ENCODE measurements at places on chromosomes 4 and X.
A peak's percentile ranks its signal among the peaks of the same experiment; 100 is the strongest.

DNA sequence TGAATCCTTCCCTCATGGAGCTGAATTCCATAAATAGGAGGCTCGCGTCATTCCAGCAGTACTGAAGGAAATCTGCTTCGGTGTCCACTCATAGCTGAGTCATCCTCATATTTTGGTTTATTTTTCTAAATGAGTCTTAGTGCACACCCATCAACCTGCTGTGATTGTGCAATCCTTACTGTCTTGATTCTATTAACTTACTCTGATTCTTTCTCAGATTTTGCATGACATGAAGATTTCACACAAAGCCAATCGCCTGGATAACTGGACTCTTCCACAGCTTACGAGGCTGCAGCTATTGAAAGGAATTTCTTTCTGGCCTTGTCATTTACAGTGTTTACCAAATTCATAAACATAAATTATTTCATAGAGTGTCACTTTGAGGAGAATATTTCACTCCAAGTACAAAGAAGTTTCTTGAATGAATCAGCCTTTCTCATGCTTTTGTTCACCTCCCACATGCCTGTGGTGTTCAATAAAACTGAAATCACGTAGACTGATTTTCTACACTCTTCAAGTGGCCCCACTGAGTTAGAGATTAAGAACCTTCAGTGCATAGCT lies 207.6 kb upstream of the SLITRK2 start:
- no peak for DNase-seq

GRCh38 chr4:181682367-181683047 lies 560.7 kb upstream of the TENM3 start:
- no peak for DNase-seq

GRCh38 chr4:7442574-7443162 lies 7.9 kb upstream of the PSAPL1 start:
- no peak for DNase-seq

DNA sequence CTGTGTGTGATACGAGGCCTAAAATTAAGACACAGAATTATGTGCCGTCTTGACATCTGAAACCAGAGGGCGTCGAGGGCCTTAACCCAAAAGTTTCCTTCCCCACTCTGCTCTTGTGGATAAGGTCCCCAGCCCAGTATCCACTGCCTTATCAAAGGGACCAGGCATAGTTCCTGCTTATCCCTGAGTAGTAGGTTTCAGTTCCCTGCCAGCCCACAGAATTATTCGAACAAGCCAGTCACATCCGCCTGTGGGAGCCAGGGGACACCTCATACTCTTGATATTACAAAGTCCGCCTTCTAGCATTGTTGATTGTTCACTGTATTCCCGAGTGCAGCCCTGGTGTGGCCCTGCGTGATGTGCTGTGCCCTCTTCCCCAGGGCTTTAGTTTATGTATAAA lies 5.4 kb upstream of the MMRN1 start:
- DNase-seq = peak; percentile 82

DNA sequence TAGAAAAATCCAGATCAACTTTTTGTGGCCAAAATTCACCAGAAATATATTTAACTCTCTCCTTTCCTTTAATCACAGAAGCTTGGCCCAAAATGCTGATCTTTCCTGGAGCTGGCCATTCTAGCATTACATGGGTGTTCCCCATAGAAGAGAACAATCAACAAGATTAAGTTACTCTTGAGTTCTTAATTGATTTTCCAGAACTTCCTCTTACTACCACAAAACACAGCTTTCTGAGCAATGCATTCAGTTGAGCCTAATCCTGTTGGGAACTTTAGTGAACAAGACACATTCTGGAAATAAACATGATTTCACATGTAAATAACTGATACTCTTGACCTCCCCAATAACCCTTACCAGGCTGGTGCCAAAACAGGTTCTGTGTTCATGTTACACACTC lies 45.4 kb upstream of the STIM2 start:
- DNase-seq = no peak

- DNase-seq = no peak
Measured at GRCh38 chr4:104494822-104495559, at the start of gene CXXC4. Gene CXXC4 (minus strand): TSS chr4:104494894. CDS start chr4:104491802, 3,092 bp downstream.

DNA sequence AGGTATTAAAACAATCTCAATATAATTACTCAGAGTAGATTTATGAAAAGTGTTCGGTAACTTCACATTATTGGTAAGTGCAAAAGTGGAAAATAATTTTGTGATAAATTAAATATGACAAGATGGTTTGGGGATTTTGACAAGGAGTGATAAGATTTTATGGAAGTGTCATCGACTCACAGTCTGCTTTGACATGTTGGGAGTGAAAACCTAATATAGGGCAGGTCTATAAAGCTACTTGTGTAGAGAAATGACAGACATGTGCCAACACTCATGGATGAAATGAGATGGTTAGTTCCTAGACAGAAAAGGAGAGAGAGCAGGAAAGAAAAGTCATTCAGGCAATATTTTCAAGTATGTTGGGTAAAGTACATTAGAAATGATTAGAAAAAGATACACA lies 456.8 kb downstream of the TRAM1L1 start:
- no peak for DNase-seq

DNA sequence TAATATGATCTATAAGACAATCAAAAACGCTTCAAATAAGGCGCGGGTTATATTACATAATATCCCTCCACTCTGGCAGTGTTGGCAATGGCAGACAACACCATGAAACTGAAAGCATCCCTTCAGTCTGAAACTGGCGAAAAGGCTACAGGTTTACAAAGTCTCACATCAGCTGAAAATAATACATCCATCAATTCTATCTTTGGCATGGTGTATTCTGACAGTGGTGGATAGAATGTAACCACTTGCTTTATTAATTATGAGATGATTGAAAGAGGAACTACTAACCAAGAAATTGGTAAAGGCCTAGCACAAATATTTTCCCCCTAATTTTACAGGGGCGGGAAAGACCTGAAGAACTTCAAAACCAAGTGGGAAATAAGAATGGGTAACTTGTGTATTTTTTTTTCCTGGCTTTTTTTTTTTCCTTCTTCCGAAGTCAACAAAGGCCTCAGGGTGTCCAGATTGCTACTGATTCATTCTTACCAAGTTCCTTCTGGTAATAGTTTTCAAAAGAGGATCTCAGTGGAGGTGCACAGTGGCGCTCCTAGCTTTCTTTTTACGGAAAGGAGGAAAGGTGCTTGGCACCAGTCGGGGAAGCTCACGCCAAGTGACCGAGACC lies 728 bp downstream of the UBA6 start:
- DNase-seq = peak; percentile 47
